ENCODE measurements at places on chromosomes 11 and 22.

- no peak for DNase-seq
Observed at GRCh38 chr11:11764423-11764803, 77.4 kb upstream of the USP47 start.

GRCh38 chr11:68925611-68926010 lies 21.9 kb downstream of the IGHMBP2 start:
- DNase-seq = peak; percentile 3

DNA sequence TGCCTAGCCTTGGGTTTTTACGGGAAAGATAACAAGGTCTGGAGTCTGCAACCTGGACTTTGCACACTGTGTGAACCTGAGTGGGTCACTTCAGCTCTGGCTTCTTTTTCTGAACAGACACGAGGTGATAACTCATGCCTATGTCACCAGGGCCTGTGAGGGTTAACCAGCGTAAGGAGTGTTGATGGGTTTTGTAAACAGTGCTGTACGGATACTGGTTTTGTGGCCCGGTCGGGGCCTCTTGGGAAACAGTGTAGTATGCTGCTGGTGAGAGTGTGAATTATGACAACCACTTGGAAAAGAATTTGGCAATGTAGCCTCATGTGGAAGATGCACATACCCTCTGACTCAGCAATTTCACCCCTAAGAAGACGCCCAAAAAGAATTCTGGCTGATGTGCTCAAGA lies 266.8 kb downstream of the MN1 start:
- DNase-seq = no peak

DNA sequence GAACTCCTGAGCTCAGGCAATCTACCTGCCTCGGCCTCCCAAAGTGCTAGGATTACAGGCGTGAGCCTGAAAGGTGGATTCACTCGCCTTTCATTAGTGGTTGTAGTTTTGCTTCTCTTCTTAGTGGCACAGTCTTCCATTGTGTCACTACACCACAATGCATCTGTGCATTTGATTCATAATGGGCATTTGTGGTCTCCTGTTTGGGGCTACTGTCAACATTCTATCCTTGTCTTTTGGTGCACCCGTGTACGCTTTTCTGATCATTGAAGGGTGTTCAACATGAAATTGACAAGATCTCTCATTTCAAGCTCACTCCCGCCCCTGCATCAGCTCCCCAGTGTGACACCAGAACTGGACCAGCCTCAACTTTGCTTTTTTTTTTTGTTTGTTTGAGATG lies 2.0 kb upstream of the SYT12 start:
- DNase-seq = no peak

GRCh38 chr11:75107187-75107586 lies 10.5 kb upstream of the OR2AT4 start:
- DNase-seq = no peak

DNA sequence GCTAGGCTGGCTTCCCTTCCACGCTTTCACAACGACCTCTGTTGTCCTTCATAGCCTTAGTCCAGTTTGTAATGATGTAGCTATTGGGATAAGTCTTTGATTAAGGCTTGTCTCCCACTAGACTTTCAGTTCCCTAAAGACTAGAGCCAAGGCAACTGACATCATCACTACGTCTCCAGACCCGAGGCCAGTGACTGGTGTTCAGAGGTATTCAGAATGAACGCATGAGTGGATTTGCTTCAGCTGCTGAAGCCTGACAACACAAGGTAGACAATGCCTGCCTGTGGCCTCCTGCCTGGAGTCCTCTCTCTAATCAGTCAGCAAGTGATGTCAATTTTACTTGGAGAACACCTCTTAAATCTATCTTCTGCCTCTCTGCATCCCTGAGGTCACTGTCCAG lies 13.6 kb downstream of the EFCAB6 start:
- DNase-seq = no peak

DNA sequence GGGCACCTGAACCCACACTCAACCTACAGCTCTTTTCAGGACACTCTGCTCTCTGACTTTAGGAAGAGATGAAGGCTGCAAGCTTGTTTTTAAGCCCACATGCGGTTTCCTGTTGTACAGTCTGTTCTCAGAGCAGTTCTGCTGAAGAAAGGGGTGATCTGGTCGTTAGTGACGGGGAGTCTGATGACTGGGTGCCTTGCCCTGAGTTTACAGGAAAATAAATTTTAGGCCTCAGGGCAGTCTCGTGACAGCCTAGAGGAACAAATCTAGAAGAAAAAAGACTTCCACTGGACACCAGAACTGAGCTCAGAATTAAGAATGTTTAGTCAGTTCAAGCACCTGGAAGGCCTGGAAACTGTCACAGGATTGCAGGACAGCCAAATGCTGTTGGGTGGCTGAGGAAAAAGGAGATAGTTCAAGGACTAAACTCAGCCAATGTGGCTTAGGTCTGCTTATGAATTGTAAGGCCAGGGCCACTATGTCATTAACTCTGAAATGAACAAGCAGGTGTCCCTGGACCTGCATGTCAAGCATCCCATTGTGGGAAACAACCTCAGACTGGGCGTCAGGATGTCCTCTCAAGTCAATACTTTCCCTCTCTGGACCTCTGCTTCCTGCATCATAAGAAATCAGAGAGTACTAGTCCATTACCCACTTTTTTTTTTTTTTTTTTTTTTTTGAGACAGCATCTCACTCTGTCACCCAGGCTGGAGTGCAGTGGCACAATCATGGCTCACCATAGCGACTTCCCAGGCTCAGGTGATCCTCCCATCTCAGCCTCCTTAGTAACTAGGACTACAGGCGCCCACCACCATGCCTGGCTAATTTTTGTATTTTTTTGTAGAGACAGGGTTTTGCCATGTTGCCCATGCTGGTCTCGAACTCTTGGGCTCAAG lies 5.7 kb downstream of the PIK3IP1 start:
- DNase-seq = peak; percentile 84

DNA sequence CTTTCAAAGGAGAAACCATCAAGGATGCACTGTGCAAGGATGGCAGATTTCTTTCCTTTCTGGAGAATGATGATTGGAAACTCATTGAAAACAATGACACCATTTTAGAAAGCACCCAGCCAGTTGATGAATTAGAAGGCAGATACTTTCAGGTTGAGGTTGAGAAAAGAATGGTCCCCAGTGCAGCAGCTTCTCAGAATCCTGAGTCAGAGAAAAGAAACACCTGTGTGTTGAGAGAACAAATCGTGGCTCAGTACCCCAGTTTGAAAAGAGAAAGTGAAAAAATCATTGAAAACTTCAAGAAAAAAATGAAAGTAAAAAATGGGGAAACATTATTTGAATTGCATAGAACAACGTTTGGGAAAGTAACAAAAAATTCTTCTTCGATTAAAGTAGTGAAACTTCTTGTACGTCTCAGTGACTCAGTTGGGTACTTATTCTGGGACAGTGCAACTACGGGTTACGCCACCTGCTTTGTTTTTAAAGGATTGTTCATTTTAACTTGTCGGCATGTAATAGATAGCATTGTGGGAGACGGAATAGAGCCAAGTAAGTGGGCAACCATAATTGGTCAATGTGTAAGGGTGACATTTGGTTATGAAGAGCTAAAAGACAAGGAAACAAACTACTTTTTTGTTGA lies 9.8 kb downstream of the FAM111A start:
- DNase-seq = no peak

GRCh38 chr22:49883294-49883640 lies 29.6 kb downstream of the ZBED4 start:
- DNase-seq = no peak

DNA sequence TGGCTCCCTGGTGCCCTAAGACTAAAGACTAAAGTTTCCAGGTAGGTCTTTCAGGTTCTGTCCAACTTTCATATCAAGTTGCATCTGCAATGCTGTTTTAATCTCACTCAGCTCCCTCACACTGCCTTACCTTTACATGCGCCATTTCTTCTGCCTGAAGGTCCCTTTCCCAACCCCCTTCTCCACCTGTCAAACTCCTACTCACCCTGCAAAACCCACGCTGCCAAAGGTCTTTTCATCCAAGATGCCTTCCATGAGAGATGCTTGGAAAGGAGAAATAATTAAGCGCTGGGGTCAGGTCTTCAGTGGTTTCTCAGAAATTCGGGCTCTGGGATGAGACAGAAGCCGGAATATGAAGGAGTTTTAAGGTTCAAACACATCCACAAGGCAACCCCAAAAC lies 95.1 kb downstream of the MN1 start:
- no peak for DNase-seq

DNA sequence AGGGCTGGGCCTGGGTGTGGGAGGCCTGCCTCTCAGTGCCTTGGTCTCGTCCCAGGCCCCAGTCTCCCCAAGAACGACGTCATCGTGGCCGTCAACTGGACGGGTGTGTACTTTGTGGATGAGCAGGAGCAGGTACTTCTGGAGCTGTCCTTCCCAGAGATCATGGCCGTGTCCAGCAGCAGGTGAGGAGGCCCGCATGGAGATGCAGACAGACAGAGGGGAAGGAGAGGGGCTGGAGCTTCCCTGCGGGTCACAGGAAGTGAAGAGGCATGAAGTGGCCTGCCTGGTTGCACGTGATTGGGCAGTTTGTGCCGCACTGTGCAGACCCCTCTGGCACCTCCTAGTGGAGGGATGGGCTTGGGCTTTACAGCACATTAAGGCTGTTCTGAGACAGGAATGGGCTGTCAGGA lies 70.4 kb downstream of the MYO7A start:
- DNase-seq = no peak

DNA sequence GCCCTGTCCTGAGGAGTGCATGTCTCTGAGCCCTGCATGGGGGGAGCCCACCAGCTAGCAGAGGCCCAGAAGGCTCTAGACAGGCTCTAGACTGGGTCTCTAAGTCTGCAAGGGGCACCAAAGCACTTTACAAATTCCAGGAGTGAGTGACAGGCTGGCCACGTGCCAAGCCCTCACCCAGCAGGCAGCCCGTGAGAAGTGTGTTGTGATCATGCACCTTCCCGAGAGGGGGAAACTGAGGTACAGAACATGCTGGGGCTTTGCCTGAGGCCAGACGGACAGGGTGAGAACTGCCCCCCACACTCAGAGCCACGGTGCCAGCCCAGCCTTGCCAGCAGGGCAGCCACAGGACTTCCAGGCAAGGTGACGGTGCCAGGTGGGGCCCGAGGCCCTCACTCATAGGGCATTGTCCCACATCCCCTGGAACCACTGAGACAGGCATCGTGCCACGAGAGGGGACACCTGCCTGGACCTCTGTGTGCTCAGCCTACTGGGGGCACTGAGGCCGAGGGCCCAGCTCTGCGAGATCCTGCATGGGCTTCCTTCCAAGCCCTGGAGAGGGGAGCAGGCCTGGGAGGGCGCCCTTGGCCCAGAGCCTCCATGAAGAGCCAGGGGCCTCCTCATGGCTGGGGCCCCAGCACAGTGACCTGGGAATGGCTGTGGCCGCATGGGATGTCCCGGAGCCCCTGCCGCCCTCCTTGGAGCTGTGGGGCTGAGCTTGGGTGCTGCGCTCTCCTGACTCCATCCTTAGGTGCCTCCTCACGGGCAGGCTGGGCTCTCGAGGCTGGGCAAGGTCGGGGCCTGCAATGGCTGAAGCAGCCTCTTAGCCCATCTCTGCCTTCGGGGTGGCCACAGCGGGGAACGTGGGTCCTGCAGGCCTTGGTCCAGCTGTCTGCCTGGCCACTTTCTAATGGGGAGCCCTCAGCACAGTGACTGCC lies 121.5 kb downstream of the KCNQ1OT1 start:
- no peak for DNase-seq

- no peak for DNase-seq
Observed at GRCh38 chr22:27215871-27216270, 558.5 kb downstream of the MIAT start.

- DNase-seq = no peak
Observed at GRCh38 chr11:48005831-48006270, 25.5 kb downstream of the PTPRJ start.

Data from CD4-positive, alpha-beta T cell treated with Interleukin-12 subunit alpha and Interleukin-12 subunit beta, for 1 hour (primary cell).